ENCODE measurements at places on chromosomes 12 and 14.

DNA sequence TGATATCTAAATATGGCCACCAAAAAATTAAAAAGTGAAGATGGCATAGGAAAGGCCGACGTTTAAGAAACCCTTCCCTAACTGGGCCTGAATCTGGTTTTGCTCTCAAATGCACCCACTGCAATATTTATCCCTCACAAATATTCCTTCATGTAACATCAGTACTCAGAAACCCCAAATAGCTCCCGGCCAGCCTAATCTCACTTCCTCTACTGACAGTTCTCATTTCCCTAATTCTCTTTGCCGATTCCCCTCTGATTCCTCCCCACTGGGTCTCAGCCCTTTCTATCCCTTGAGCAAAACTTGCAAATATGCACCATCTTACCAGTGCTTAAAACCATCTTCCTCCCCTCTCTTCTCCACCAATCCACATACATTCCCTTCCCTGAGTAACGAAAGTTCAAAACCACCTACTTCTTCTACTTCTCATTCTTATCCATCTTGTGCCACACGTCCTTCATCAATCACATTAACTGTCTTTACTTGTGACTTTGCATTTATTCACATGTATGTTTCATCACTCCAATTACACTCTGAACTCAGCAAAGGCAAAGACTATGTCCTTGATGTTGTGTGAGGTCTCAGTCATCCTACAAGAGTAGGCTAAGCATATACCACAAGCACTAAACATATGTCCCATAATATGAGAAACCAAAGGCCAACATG is 23.1 kb downstream of the KCNK10 start:
- no peak for DNase-seq

- no peak for DNase-seq
These were observed 67.3 kb downstream of the SPTB start for GRCh38 chr14:64812412-64812811.

GRCh38 chr12:39102474-39103209 is 197.3 kb upstream of the CPNE8 start:
- no peak for DNase-seq

GRCh38 chr14:104113631-104114420 is 24.6 kb upstream of the KIF26A start:
- no peak for DNase-seq

DNA sequence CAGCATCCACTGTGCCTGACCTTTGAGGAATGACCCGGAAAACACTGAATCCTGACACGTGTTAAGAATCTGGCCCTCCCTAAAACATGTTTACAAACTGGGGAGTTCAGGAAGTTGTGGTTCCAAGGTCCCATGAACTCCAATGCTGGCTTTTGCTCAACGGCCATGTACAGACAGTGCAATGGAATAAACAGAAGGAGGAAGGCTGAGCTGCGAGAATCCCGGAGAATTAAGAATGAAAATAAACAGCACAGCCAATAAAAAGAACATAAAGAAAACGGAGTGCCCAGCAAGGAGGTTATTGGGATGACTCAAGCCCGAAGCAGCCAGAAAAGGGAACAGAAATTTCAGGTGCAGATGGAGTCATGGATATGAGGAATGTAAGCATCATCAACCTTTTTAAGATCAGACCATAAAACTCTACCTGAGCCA is 32.3 kb downstream of the BCL11B start:
- DNase-seq: no peak

- DNase-seq: no peak
These were observed 396.1 kb downstream of the RAD51B start for GRCh38 chr14:68215629-68216028.

DNA sequence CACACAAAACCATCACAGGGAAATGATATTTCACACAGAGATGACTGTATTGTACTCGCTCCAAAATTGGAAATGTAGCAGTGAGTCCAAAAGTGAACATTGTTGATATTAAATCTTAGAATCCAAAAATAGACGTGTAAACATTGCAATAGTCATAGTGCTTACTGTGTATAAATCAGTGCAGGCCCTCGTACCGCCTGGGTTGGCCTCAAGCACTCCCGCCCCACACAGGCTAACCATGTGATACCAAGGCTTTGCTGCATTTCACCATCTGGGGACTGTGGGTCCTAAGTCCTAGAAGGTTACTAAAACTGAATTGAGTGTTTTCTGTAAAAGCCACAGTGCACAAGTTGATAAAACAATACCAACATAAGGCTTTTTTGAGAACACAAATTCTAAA is 107.3 kb downstream of the PPP2R5E start:
- peak; percentile 26 for DNase-seq

DNA sequence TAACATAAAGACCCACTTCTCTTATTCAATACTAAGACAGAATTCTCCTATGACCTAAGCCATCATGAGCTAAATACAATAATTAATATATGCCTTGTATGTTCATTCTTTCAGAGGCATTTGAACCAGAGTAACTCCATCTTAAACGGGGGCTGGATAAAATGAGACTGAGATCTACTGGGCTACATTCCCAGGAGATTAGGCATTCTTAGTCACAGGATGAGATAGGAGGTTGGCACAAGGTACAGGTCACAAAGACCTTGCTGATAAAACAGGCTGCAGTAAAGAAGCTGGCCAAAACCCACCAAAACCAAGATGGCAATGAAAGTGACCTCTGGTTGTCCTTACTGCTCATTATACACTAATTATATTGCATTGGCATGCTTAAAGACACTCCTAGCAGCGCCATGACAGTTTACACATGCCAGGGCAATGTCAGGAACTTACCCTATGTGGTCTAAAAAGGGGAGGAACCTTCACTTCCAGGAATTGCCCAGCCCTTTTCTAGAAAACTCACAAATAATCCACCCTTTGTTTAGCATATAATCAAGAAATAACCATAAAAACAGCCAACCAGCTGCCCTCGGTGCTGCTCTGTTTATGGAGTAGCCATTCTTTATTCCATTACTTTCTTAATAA is 260.7 kb downstream of the SSPN start:
- no peak for DNase-seq

GRCh38 chr12:132848521-132848920 is 19.9 kb upstream of the GOLGA3 start:
- DNase-seq: no peak

DNA sequence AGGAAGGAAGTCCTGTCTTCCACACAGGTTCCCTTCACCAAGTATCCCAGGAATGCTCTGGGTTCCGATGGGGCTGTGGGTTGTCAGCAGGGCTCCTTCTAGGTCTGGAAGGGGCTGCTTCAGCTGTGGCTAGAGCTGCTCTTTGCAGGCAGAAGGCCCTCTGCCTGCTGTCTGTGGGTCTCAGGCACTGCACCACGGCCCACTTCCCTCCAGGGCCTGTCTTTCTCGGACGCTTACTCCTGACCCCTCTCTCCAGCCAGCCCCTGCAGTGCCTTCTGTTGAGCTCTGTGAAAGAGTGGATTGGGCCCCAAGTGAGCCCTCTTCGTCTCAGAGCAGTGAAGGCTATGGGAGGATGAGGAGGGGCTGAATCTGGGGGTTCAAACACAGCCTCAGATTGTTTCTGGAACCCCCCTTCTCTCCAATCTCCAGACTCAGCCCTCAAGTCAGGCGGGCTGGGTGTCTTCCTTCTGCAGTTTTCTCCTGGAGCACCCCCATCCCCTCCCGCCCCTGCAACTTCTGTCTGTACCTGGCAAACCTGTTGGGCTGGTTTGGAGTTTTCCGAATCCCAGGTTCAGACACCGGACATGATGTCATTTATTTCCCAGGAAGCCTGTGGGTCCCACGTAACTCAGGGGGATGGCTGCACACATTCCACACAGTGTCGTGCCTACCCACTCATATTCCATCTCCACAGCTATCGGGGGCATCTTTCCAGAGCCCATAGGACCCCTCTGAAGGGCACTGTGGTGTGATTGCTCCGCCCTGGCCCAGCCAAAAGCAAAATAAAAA is 24.9 kb upstream of the SPPL3 start:
- DNase-seq: no peak

DNA sequence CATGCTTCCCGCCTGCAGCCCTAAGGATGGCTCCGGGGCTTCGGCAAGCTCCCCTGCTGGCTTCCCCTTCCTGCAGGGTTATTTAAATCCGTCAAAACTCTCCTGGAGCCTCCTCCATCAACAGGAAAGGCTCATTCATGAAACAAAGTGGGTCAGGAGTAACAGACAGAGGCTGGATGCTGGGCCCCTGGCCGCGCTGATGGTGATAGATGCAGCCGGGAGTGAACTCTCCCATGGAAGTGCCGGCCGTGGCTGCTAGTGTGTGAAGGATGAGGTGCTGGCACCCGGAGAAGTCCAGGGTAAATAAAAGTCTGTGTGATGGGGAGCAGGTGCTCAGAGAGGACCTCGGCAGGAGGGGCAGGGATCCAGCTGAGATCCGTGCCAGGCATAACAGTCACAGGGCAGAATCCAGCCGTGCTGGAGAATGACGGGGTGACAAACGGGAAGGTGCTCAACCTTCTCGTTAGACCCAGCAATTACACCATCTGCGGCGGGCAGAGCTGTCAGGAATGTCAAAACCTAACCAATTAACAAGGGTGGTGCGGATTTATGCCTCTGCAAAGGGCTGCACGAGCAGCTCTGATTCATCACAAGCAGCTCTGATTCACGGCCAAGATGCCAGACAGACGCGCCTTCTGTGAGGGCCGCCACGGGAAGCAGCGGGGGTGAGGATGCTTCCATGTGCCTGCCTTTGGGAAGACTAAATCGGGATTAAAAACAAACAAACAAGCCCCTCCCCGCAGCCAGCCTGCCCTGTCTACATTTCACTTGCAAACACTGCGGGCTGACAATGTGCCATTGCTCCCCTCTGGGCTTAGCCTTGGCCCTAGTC is 55.6 kb downstream of the SYNE3 start:
- DNase-seq: no peak

GRCh38 chr12:11812586-11813437 is 163.3 kb downstream of the ETV6 start:
- no peak for DNase-seq

DNA sequence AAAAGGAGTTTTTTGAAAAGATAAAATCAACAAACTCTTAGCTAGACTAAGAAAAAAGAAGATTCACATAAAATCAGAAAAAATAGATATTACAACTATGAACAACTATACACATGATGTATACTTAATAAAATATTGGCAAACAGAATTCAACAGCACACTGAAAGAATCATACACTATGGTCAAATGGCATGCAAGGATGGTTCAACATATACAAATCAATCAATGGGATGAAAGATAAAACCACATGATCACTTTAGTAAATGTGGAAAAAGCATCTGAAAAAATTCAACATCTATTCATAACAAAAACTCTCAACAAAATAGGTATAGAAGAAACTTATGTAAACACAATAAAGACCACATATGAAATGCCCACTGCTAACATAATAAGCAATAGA is 84.5 kb upstream of the BBS10 start:
- DNase-seq: no peak

DNA sequence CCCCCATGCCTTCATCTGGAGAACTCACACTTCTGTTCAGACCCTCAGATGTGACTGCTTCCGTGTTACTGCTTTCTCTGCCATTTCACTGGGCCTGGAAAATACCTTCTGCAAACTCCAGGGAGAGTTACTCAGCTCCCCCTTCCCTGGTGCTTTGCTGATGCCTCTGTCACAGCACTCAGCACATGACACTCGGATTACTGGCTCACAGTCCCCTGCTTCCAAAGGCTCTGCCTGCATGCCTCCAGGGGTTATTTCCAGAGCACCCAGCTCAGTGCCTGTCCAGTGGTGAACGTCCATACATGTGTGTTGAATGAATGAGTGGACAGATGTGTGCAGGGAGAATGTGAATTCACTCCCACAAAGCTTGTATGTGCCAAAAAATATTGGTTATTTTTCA is 237.2 kb upstream of the FKBP4 start:
- no peak for DNase-seq

GRCh38 chr12:123601602-123602489 is at the start of gene DDX55:
TSS of gene DDX55 (plus strand) at chr12:123602099. CDS start at chr12:123602149, 50 bp downstream.
- DNase-seq: no peak

GRCh38 chr12:24496755-24497154 is 452.1 kb downstream of the BCAT1 start:
- peak; percentile 54 for DNase-seq

DNA sequence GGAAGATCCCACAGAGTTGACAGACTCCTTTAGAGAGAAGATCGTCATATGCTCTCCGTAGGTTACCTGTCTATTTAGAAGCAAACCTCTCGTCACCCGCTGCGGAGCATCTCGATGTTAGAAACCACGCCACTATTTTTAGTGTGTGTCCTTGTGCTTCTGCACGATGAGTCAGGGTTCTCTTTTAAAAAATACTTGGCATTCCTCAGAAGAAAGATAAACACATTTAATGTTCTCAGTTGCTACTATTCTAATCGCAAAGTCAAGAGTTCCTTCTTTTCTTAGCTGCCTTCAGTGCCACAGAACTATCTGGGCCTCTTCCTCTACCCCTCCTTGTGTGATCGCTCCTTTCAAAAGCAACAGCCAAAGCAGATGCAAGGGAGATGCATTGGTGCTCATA is 192.4 kb downstream of the PELI2 start:
- peak; percentile 30 for DNase-seq

- no peak for DNase-seq
These were observed 8.9 kb downstream of the MAP4K5 start for GRCh38 chr14:50523271-50524041.

- no peak for DNase-seq
These were observed 55.5 kb upstream of the SRSF5 start for GRCh38 chr14:69711477-69711876.

GRCh38 chr14:103676881-103677675 is 38.2 kb downstream of the XRCC3 start:
- no peak for DNase-seq

- peak; percentile 74 for DNase-seq
These were observed 113.2 kb upstream of the FLRT2 start for GRCh38 chr14:85416771-85417170.

DNA sequence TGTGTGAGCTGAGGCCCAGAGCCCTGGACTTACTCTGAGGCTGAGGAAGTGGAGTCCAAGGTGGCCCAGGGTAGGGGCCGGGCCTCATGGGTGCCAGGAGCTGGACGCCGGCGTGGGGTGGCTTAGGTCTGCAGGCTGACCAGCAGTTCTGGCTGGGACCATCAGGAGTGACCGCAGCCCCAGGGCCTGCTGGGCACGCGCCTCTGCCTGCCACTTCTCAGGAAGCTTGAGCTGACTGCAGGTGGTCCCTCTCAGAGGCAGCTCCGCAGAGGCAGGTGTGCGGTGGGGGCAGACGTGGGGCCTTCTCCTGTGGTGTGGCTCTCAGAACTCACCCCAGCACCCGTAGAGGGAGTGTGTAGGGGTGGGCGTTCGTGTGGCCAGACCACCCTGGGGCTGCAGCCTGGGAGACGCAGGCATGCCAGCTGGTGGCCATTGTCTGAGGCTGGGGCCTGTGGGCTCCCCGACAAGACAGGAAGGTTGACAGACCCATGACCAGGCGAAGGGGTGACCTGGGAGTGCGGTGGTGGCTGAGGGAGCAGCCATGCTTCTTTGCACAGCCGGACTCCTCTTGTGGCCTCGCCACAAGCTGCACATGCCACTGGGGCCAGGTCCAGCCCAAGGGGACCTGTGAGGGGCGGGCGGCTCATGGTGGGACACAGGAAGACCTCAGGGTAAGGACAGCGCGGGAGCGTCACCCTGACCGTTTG is 40.0 kb upstream of the TEX22 start:
- DNase-seq: no peak

GRCh38 chr14:52913271-52913670 is 37.6 kb downstream of the FERMT2 start:
- no peak for DNase-seq

GRCh38 chr14:100486025-100486828 is 101.0 kb downstream of the BEGAIN start:
- DNase-seq: no peak
